Lung (tissue), 17 donors: ENCODE measurements at places on chromosomes 7 and 10.

DNA sequence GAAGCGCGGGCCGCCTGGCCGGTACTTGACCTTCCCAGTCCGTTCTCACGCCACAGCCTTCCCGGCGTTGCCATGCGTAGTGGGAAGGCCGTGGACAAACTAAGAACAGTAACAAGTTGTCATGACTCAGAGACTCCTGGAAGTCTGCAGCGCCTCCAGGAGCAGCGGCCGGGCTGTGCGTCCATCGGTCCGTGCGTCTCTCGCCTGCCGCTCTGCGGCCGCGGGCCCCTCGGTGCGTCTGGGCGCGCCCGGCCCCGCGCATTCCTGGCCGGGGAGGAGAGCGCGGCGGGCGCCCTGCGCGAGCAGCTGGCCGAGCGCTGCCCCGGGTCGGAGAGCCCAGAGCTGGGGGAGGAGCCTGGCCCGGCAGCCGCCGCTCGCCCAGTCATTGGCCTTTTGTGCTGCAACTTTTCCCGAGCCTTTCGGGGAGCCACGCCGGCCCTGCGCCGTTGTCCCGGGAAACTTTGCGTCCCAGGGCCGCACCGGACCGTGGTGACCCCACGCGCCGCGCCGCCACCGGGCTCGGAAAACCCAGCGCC, 123.7 kb downstream of the TACC2 start:
- no peaks in the 10 kb centered on the region for H3K4me1 ChIP-seq
- no peaks in the 10 kb centered on the region for H3K36me3 ChIP-seq
- H3K4me3 ChIP-seq: peak overlapping the region; percentile 75
- H3K27me3 ChIP-seq: no peaks in the 10 kb centered on the region

DNA sequence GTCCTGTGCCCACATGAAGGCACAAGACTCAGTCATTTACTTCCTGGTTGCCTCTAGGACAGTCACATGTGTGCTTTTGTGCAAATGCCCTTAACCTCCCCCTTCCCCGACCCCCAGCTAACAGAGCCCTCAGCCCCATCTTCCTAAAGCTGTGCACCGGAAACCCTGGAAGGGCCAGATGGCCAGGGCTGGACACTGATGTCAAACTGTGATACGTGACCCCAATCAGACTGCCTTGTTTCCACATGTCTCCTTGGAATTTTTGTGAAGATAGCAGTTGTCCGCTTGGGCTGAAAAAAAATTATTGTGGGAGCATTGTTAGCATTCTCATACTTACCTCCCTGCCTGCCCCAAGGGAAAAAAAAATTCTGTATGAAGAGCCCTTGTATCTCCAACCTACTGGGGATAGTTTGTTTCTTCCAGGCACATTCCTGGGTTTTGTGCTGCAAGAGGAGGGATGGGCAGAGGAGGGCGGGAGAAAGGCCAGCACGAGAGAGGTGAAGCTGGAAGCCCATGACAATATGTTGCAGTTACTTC, 17.0 kb upstream of the ADAM12 start:
- H3K36me3 ChIP-seq: no peaks in the 10 kb centered on the region
- no peaks in the 10 kb centered on the region for H3K27me3 ChIP-seq
- H3K27ac ChIP-seq: no peak overlapping the region

- H3K27me3 ChIP-seq: no peaks in the 10 kb centered on the region
- H3K4me1 ChIP-seq: no peaks in the 10 kb centered on the region
- peak; percentile 24 for DNase-seq
- H3K27ac ChIP-seq: no peak overlapping the region
- no peak overlapping the region for H3K4me3 ChIP-seq
- no peaks in the 10 kb centered on the region for H3K36me3 ChIP-seq
These were observed 23.4 kb upstream of the GSAP start for GRCh38 chr7:77439572-77439971.

- no peaks in the 10 kb centered on the region for H3K36me3 ChIP-seq
- no peak for DNase-seq
- no peaks in the 10 kb centered on the region for H3K4me1 ChIP-seq
- no peak overlapping the region for H3K27ac ChIP-seq
These were observed 286 bp downstream of the DGKI start for GRCh38 chr7:137846549-137846826.
